ENCODE measurements at places on chromosomes 1 and 21. TPM values are rescaled to one million over a fixed set of nuclear protein-coding genes. Genes with fewer than 3 reads are reported as not detected.

DNA sequence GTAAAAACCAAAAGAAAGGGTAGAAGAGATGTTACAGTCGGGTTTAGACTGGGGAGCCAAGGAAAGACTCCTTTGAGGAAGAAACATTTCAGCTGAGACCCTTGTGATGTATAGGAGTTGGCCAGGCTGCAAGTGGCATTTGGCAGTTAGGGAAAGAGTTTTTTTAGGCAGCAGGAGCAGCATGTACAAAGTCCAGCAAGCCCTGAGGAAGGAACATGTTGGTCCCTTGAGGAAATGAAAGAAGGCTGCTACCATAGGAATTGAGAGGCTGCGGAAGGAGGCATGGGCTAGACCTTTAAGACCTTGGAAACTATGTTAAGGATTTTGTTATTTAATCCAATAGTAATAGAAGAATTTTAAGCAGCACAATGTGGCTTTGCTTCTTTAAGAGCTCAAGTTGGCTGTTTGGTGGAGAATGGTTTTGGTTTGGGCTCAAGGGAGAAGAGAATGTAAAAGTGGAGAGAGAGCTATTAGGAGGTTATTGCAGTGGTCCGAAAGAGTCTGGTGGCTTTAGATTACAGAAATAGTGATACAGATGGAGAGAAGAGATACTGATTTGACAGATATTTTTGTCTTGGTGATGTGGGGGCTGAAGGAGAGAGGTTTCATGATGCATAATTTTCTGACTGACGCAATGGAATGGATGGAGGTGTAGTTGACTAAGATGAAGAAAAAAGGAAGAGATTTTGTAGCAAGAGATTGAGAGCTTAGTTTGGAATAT, 26.6 kb downstream of the SMAP2 start:
- DNase-seq: no peak

- no peak for DNase-seq
Measured at GRCh38 chr1:96472471-96472870, 249.1 kb upstream of the PTBP2 start.

DNA sequence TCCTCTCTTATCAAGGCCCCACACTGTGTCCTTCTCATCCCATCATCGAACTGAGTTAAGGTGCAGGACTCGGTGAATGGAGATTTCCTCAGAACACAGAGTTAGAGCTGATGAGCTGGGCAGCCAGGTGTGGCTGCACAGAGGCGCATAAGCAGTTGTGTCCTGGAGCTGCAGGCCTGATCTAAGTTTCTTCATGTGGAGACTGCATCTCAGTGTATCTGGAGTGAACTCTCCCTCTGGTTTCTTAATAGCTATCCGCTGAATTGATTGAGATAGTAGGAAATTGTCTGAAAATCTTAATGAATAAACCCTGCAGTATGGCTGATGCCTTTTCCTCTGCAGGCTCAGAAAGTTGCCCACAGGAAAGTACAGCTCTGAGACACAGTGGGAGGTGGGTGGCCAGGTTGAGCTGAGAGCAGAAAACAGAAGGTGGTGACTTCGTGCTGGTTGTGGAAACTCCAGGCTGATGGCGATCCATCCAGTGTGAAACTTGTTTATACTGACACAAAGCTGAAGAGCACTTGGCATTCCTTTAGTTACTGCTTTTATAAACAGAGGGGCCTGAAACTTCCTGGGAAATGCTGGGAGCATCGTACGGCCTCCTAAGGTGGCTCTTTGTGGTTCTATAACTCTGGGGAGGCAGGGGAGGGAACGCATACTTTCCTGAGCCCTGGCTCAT, 67.4 kb upstream of the F3 start:
- DNase-seq: no peak

GRCh38 chr1:109935451-109935900, 24.8 kb downstream of the CSF1 start:
- DNase-seq: no peak

GRCh38 chr1:31410871-31411270, 2.1 kb upstream of the SERINC2 start:
- DNase-seq: no peak

GRCh38 chr1:32266921-32267591, 16.0 kb downstream of the LCK start:
- no peak for DNase-seq

DNA sequence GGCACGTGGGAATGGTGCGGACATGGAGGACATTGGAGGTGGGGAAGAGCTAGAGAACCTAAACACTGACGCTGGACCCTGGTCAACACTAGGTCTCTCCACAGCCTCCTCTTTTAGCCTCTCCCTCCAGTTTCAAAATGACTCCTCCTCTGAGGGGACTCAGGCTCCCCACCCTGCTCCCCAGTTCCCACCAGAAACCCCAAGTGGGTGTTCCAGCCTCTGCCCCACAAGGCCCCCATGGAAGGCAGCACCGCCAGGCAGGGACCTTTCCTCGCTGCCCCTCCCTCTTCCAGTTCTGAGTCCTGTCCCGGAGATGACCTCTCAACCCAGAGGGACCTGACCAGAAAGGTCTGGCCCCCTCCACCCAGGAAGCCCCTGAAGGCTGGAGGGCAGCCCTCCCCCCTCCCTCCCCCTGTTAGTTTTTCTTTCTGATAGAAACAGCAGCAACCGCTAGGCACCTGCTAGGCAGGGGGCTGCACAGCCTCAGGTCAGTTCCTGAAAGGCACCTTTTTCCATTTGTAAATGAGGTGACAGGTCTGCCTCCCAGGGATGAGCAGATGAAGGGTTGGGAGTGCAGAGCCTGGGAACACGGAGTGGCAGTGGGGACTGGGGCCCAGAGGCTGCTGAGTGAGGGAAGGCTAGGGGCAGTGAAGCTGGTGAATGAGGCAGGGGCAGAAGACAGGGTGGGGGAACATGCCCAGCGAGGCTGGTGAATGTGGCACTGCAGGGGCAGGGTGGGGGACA, 9.3 kb upstream of the ITGB2 start:
- DNase-seq: no peak

- DNase-seq: no peak
Measured at GRCh38 chr1:98860329-98860728, 144.3 kb downstream of the PLPPR5 start.

Gene SAMD13
- 5.7 TPM for polyA plus RNA-seq

Gene PALMD
- polyA plus RNA-seq: 2.3 TPM

Gene HPDL
- polyA plus RNA-seq: 3.2 TPM

DNA sequence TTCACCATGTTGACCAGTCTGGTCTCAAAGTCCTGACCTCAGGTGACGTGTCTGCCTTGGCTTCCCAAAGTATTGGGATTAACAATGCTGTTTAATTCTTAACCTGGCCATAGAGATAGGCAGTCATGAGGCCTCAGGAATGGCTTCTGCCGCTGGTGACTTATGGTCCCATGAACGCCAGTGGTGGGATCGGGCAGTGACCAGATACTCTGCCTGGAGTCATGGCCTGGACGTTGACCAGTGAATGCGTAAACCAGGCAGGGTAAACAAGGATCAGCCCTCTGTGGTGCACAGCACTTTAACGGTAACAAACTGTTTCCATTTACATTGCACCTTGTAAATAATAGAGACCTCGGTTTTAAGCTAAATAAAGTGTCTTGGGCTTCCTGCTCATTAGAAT, 23.0 kb downstream of the MTARC1 start:
- DNase-seq: no peak

GRCh38 chr21:24076179-24076578, 1531.1 kb downstream of the MRPL39 start:
- DNase-seq: no peak

GRCh38 chr1:160219062-160219929, 14.1 kb downstream of the PEA15 start:
- DNase-seq: peak; percentile 16

GRCh38 chr1:47184090-47184821, 5.6 kb downstream of the PDZK1IP1 start:
- DNase-seq: no peak

GRCh38 chr1:207072233-207072632, 16.4 kb upstream of the C4BPB start:
- DNase-seq: no peak

Measured in left renal cortex interstitium (tissue), 4 donors.